ENCODE measurements at places on chromosomes 12 and 14. TPM values are rescaled to one million over a fixed set of nuclear protein-coding genes. Genes with fewer than 3 reads are reported as not detected.

The MIP gene
- not detected for total RNA-seq

The P2RX2 gene
- total RNA-seq = not detected

The LIN7A gene
- total RNA-seq = 6.3 TPM

The CCDC197 gene
- total RNA-seq = not detected

The NTN4 gene
- 26.1 TPM for total RNA-seq

The PIANP gene
- not detected for total RNA-seq

The TMEM116 gene
- 8.0 TPM for total RNA-seq

The MTRFR gene
- 4.8 TPM for total RNA-seq

The RAB15 gene
- total RNA-seq = 2.2 TPM

The ATP23 gene
- total RNA-seq = 10.3 TPM

The DCN gene
- total RNA-seq = 956 TPM

The KRT82 gene
- not detected for total RNA-seq

The MBIP gene
- total RNA-seq = 11.3 TPM

The SPRYD4 gene
- 3.1 TPM for total RNA-seq

The SLC25A21 gene
- 1.1 TPM for total RNA-seq

The SIX4 gene
- total RNA-seq = 10.8 TPM

The TSHR gene
- not detected for total RNA-seq

The RFX4 gene
- total RNA-seq = not detected

The CLEC1B gene
- not detected for total RNA-seq

The PTGR2 gene
- 4.8 TPM for total RNA-seq

The PPFIA2 gene
- total RNA-seq = 2.2 TPM

The OR6C3 gene
- not detected for total RNA-seq

The BRF1 gene
- total RNA-seq = 40.1 TPM

The DYNLL1 gene
- total RNA-seq = 208 TPM

The CACNA2D4 gene
- 0.20 TPM for total RNA-seq

The FAM186B gene
- 0.20 TPM for total RNA-seq

The ESRRB gene
- total RNA-seq = not detected

The RDH12 gene
- not detected for total RNA-seq

The PPM1A gene
- total RNA-seq = 19.0 TPM

Data from subcutaneous preadipocyte (primary cell).